ENCODE measurements at places on chromosomes 7 and 10.

- DNase-seq: peak; percentile 60
These were observed 59.8 kb upstream of the SMNDC1 start for GRCh38 chr10:110364531-110364937.

- DNase-seq: no peak
These were observed 403.1 kb downstream of the SFMBT2 start for GRCh38 chr10:7007600-7008190.

DNA sequence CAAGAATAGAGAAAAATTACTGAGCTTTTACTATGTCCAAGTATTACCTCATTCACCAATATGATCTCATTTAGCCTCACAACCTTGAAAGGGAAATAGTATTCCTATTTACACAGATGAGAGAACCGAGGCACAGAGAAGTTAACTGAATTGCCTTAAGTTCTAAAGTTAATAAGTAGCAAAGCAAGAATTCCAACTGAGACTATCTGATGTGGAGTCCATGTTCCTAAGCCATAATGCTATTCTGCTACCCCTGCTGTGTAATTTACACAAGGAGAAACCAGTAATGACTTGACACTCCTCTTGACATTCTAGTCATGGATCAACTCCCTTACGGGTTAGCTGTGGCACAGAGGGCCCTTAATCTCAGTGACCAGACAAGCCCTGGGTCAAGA lies 60.7 kb downstream of the ABCB4 start:
- no peak for DNase-seq

DNA sequence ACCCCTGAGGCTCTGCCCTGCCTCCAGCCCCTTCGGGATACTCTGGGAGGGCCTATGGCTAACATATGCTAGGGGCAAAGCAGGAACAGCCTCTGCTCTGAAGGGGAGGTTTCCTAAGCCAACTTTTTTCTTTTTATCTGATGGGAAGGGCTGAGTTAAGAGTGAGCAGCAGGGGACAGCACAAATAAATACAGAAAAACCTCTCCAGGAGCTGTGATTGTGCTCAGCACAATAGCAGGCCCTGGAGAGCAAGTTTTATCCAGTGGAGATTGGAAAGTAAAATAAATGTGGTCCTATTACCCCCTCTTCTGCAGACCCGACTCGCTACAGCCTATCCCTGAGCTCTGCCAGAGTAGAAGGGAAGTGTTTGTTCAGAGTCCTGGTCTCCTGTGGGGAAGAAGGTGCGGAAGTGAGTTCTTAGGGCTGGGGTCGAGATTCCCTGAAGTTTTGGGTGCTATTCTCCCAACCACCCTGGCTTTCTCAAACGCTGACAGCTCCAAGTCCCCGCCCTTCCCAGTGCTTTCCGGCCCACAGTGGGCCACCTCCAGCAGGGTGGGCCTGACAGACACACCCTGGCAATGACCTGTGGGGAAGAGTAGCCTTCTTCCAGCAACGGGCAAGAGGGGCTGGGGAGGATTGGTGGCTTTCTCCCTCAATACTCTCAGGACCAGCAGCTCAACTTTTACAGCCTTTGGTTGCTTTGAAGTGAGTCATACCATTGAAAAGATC lies 23.0 kb upstream of the AFAP1L2 start:
- no peak for DNase-seq

Data from activated naive CD4-positive, alpha-beta T cell treated with anti-CD3 and anti-CD28 coated beads, Interleukin-2, amount 50 U/mL, for 16 hours (primary cell).